ENCODE measurements at places on chromosomes 13 and 19.
A peak's percentile ranks its signal among the peaks of the same experiment; 100 is the strongest.

DNA sequence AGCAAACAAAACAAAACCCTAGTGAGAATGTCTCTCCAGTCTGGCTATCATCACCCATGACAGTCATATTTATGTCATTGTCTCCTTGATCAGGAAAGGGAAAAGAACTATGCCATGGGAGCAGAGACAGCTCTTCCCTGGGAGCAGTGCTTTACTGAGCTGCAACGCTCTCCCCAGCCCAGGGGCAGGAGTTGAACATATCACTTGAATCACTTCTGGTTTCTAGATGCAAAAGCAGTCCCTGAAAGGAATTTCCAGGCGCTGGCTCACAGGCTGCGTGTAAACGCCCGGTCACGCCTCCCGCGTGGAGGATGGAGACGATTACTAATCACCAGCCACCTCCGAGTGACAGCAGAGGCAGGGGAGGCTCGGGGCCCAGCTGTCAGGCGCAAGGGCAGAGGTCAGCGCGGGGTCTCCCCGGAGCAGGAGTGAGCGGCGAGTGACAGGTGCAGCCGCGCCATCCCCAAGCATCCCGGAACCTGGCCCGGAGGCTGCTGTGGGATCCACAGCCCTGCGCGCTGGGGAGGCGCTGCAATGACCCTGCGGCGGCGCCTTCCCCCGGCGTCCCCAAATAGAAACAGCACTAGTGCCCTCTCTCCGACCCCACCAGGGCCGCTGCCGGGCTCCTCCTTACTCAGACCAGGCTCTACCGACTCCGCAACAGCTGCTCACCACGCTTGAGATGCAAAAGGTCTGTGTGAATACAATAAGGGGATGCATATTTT, 23.5 kb upstream of the DCLK1 start:
- DNase-seq, result no peak

- no peak for DNase-seq
Observed at GRCh38 chr19:5054551-5055456, 85.9 kb downstream of the KDM4B start.

GRCh38 chr13:78169386-78169785, 250.8 kb upstream of the EDNRB start:
- no peak for DNase-seq

GRCh38 chr13:45207319-45207718, 6.5 kb upstream of the KCTD4 start:
- DNase-seq, result no peak

DNA sequence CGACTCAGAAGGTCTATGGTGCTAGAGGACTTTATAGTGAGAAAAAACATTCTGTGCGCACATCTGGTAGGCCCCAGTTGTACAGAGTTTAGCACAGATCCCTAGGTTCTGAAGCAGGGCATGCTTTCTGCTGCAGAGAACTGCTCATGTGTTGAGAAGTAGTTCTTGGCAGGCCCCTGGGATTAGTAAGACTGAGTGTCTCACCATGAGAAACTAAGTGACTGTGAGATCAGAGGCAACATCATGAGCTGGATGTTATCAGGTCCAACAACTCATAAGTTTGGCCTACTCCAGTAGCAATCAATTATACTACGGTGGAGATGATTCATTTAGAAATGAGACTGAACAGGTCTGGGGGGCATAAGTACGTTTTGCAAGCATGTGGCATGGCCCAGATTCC, 507.4 kb upstream of the KLF12 start:
- no peak for DNase-seq

DNA sequence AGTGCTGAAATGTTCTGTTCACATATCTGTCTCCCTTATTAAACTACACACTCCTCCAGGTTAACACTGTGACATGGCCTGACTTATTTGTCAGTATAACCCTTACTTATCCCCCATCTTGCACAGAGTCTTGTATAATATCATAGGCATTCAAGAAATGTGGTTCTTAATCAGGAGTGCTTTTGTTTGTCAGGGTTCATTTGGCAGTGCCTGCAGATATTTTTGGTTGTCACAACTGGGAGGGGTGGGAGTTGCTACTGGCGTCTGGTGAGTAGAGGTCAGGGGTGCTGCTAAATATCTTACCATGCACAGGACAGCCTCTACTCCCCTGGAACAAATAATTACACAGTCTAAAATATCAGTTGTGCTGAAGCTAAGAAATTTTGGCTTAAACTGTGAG, 20.4 kb upstream of the OBI1 start:
- DNase-seq, result no peak

DNA sequence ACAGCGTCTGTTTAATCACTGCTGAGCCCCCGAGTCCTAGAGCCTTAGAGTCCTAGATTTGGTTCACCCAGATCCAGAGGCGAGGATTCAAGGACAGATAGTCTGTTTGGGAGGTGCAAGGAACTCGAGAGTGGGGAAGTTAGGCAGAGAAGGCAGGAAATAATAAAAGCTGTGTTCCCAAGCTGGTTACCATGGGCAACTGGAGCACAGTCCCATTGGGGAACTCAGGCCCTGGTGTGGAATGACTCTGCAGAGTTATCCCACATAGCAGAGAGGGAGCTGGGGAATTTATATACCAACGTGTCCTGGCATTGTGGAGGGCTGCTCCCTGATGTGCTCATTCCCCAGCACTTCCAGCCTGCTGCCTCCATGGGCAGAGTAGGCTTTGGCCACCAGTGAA, 9.7 kb downstream of the IGSF23 start:
- no peak for DNase-seq

GRCh38 chr13:102692491-102692826, 2.4 kb downstream of the METTL21C start:
- DNase-seq, result no peak

- peak; percentile 11 for DNase-seq
Observed at GRCh38 chr13:108269601-108270328, at the start of gene TNFSF13B. TSS of gene TNFSF13B (plus strand) at chr13:108269718. CDS start at chr13:108269896, 178 bp downstream.

- no peak for DNase-seq
Observed at GRCh38 chr19:12788682-12789097, 2.6 kb upstream of the JUNB start.

GRCh38 chr13:54633456-54633855, 1604.8 kb downstream of the OLFM4 start:
- DNase-seq, result no peak

GRCh38 chr19:13926715-13927114, 11.5 kb downstream of the PODNL1 start:
- DNase-seq, result no peak

DNA sequence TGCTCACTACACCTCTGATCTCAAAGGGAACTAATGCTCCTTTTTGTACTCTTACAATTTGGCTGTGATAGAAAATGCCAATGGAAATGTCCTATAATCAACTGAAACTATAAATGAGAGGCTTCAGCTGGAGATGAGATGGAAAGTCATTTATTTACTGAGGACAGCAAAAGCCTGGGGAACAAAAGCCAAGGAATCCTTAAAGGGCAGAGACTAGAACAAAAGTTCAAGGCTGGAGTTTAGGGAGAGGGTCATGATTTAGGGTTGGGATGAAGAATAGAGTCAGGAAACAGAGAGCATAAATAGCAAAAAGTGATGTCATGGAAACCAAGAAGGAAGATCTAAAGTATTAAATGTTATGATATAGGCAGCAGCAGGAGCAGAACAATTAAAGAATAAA, 401.1 kb downstream of the FGF14 start:
- no peak for DNase-seq

GRCh38 chr13:33752597-33752996, 65.4 kb upstream of the RFC3 start:
- no peak for DNase-seq

DNA sequence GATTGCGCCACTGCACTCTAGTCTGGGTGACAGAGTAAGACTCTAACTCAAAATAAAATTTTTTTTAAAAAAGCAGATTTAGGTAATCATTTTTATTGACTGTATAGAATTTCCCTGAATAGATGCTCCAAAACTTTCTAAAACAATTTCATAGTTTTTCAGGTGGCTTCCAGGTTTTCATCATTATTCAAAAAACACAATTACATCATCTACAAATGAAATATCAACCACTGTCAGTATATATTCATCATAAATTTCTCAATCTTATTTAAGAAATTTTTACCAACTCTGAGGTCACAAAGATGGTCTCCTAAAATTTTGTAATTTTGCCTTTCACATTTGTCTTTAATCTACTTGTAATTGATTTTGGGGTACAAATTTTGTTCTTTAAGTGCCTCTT, 48.1 kb downstream of the ZC3H13 start:
- DNase-seq, result no peak

- peak; percentile 68 for DNase-seq
Observed at GRCh38 chr19:55080121-55080967, 4.7 kb downstream of the EPS8L1 start.

DNA sequence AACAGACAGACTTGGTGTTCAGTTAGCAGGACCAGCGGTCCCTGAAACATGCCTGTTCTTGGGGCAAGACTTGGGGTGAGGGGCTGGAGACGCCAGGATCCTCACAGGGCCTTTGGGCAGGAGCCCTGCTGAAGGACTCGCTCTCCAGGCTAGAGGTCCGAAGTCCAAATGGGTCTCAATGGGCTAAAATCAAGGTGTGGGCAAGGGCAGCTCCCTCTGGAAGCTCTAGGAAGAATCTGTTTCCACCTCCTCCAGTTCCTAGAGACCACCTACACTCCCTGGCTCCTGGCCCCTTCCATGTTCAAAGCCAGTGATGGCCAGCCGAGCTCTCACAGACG, 111.3 kb downstream of the TUBA3C start:
- DNase-seq, result no peak

DNA sequence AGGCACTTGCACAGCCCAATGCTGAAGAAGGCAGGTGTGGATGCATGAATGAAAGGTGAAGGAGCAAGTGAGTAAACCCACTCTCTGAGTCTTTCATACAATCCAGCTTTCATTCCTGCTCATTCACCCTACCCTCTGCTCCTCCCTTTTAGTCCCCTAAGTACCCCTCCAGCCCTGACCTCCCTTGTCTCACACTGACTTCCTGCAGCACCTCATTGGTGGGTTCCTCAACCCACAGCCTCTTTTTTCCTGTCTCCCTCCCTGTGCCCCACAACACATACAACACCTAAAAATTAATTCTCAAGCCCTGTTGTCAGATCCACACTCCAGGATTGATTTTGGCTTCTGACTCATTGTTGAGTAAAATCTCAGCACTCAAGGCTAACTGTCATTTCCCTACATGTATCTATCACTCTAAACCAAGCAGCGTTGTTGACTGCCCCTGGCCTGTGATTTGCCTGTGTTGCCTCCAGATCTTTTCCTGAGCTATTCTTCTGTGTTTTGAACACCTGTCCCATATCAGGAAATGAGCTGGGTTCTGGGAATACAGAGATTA, 177.3 kb upstream of the SERP2 start:
- DNase-seq, result no peak
